ENCODE measurements at places on chromosomes 12 and 14. TPM values are rescaled to one million over a fixed set of nuclear protein-coding genes. Genes with fewer than 3 reads are reported as not detected.

DNA sequence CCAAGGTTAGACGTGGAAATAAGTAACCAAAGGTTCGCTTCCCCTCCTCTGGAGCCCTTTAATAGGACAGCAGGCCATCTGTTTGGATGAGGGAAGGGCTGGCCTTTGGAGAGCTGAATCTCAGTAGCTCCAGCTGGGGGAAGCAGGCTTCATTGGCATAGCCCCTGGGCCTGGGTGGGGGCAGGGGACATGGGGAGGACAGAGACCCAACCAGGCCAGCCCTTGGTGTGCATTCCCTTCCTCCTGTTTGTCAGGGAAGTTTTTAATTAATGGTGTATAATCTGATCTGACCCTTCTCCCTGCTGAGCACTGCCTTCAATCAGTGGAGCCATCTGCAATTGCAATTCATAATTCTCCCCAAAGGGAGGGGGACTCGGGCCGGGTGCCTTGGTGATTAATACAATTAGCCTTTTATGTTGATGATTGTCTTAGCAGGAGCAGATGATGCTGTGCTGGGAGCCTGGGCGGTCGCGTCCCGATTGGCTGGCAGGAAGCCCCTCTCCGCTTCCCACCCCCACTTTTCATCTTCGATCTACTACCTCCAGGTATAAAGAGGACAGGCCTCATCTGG, 6.4 kb downstream of the AQP6 start:
- H3K36me3 ChIP-seq: no peaks in the 10 kb centered on the region
- no peaks in the 10 kb centered on the region for H3K4me1 ChIP-seq
- no peak overlapping the region for H3K4me3 ChIP-seq

GRCh38 chr14:52125885-52126284, 57.0 kb upstream of the NID2 start:
- no peak for DNase-seq
- H3K27ac ChIP-seq: no peak overlapping the region
- H3K36me3 ChIP-seq: no peaks in the 10 kb centered on the region
- H3K4me1 ChIP-seq: peaks cover 11% of the 10 kb centered on the region
- no peak overlapping the region for H3K4me3 ChIP-seq

- H3K27me3 ChIP-seq: no peaks in the 10 kb centered on the region
- no peaks in the 10 kb centered on the region for H3K36me3 ChIP-seq
- H3K27ac ChIP-seq: no peak overlapping the region
These were observed 33.8 kb downstream of the STK38L start for GRCh38 chr12:27277846-27278260.

- H3K27ac ChIP-seq: no peak overlapping the region
- peaks cover 8% of the 10 kb centered on the region for H3K36me3 ChIP-seq
- H3K4me3 ChIP-seq: no peak overlapping the region
These were observed 39.5 kb downstream of the CLIP1 start for GRCh38 chr12:122382919-122383350.

GRCh38 chr14:31484754-31485153, 3.1 kb downstream of the GPR33 start:
- H3K4me1 ChIP-seq: peaks cover 18% of the 10 kb centered on the region
- H3K36me3 ChIP-seq: no peaks in the 10 kb centered on the region
- no peak overlapping the region for H3K27ac ChIP-seq
- DNase-seq: no peak
- H3K4me3 ChIP-seq: no peak overlapping the region

DNA sequence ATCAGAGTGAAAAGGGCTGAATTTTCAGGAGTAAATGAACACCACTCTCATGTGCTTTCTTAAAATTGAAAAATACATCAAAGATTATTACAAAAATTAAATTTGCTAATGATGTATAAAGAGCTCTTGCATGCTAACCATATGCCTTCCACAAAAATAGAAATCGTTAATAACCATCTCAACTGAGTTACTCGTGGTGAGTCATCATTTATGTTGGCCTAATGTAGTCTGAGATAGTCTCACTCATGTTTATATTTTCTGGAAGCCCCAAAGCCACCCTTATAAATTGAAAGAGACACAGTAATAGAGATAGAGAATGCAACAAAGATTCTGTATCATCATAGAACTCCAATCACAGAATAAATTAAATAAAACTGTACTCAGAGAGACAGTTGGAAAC, 131.2 kb downstream of the KCNH5 start:
- H3K4me1 ChIP-seq: no peaks in the 10 kb centered on the region
- no peaks in the 10 kb centered on the region for H3K36me3 ChIP-seq
- no peak overlapping the region for H3K27ac ChIP-seq

GRCh38 chr14:103782376-103782775, 65.0 kb downstream of the PPP1R13B start:
- H3K27ac ChIP-seq: no peak overlapping the region
- H3K36me3 ChIP-seq: peaks cover 5% of the 10 kb centered on the region
- no peaks in the 10 kb centered on the region for H3K4me1 ChIP-seq
- no peaks in the 10 kb centered on the region for H3K27me3 ChIP-seq
- DNase-seq: no peak

DNA sequence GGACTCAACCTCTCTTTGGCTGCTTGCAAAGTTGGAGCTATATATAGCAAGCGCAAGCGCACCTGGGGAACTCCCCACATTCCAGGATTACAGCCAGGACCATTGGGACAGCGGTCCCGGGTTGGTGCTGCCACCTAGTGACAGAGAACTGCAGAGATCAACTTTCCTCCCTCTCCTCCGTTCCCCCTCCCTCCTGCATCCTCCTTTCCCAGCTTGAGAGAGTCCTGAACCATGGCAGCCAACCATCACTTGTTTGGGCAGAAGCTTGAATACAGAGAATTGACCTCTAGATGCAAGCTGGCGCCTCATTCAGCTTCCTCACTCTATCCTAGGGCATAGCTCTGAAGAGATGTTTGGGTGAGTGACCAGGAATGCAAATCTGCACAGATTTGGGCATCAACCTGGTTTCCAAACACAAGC, 17.4 kb upstream of the FLVCR2 start:
- no peak overlapping the region for H3K27ac ChIP-seq
- H3K27me3 ChIP-seq: no peaks in the 10 kb centered on the region
- H3K36me3 ChIP-seq: no peaks in the 10 kb centered on the region
- peaks cover 8% of the 10 kb centered on the region for H3K4me1 ChIP-seq
- H3K4me3 ChIP-seq: no peak overlapping the region

- peaks cover 63% of the 10 kb centered on the region for H3K36me3 ChIP-seq
- no peak overlapping the region for H3K27ac ChIP-seq
- H3K4me1 ChIP-seq: no peaks in the 10 kb centered on the region
- no peaks in the 10 kb centered on the region for H3K27me3 ChIP-seq
- no peak for DNase-seq
These were observed 45.3 kb downstream of the DGLUCY start for GRCh38 chr14:91159182-91159581.

GRCh38 chr12:93098077-93098476, 169.0 kb upstream of the EEA1 start:
- H3K36me3 ChIP-seq: no peaks in the 10 kb centered on the region
- no peaks in the 10 kb centered on the region for H3K27me3 ChIP-seq
- peak; percentile 90 for DNase-seq
- no peak overlapping the region for H3K4me3 ChIP-seq
- H3K27ac ChIP-seq: no peak overlapping the region

DNA sequence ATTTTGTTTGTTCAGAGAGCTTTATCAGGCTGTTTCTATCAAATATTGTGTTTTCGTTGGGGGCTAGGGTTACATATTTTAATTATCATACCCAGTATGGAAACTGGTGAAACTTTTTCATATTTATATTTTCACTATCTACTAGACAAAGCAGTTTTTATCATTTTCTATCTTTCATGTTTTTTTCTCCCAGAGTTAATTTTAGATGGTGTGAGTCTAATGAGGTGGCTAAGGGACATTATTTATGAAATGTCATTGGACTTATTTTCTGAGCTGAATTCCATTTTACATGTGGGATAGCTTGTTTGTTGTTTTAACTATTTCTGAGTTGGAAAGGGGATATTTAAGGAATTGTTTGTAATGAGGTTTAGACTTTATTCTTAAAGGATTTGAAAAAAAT, 100.3 kb downstream of the TMTC2 start:
- H3K27me3 ChIP-seq: no peaks in the 10 kb centered on the region
- H3K36me3 ChIP-seq: no peaks in the 10 kb centered on the region
- no peak overlapping the region for H3K4me3 ChIP-seq

GRCh38 chr14:76833011-76833410, 6.8 kb downstream of the LRRC74A start:
- DNase-seq: no peak
- H3K27ac ChIP-seq: no peak overlapping the region
- H3K27me3 ChIP-seq: no peaks in the 10 kb centered on the region

DNA sequence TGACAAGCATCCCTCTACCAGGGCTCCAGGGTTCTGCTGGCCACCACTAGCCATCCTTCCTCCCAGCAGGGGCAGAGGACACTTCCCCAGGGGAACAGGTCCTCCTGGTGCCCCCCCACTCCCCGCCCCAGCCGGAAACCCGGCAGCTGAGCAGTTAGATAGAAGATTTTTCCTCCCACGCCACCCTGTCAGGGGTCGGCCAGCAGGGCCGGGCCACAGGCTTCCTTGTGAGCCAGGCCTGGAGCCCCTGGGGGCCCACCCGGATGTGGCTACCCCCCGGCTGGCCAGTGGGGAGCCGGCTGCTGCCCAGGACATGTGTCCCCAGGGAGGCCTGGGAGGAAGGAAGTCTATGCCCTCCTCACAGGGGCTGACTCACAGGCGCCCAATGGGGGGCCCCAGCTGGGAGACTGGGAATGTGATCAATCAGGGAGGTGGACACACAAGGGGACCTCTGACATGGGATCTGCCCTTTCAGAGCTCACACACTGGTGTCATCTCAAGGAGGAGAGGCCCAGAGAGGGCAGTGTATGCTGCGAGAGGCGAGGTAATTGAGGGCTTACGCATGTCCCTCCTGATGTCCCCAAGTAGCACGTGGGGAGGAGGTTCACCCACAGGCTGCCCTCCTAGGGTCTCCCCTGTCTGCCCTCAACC, 4.2 kb downstream of the SH2B3 start:
- H3K27me3 ChIP-seq: no peaks in the 10 kb centered on the region
- H3K4me1 ChIP-seq: peaks cover 70% of the 10 kb centered on the region
- H3K36me3 ChIP-seq: peaks cover 8% of the 10 kb centered on the region

DNA sequence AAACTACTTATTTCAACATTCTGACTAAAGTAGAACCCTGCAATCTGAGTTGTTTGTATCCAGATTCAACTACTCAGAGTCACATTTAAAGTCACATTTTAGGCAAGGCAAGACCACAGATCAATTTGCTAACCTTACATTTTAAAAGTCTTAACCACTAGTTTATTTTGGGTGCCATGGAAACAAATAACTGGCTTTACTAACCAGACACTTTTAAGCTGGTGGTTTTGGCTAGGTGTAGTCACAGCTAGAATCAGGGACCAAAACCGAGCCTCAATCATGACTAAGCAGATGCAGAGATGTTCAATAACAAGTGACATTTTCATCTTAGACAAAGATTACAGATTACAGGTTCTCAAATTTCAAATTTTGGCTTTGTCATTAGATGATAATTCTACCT, 115.3 kb downstream of the PDE6H start:
- H3K4me1 ChIP-seq: no peaks in the 10 kb centered on the region
- no peak overlapping the region for H3K27ac ChIP-seq
- no peak overlapping the region for H3K4me3 ChIP-seq
- DNase-seq: no peak
- no peaks in the 10 kb centered on the region for H3K36me3 ChIP-seq

- DNase-seq: no peak
- H3K36me3 ChIP-seq: no peaks in the 10 kb centered on the region
- H3K4me3 ChIP-seq: no peak overlapping the region
- no peaks in the 10 kb centered on the region for H3K4me1 ChIP-seq
These were observed 42.9 kb downstream of the CMAS start for GRCh38 chr12:22088886-22089285.

DNA sequence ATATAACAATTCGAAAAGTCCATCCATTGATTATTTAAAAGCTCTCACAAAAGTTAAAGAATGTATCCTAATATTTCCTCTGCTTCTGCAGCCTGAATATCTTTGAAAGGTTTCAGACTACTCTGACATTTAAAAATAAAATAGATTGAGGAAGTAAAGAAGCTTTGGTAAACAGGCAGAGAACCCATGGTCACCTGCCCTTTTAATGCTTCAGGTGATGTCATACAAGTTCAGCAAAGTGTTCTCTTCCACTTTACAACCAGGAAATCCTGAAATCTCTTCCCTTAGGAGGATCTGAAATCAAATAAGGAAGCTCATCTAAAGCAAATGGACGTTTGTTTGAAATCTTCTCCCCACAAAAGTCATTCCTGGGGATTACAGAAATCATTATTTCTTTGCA, 322.4 kb downstream of the PDZRN4 start:
- peak; percentile 5 for DNase-seq
- H3K27me3 ChIP-seq: no peaks in the 10 kb centered on the region
- H3K4me1 ChIP-seq: no peaks in the 10 kb centered on the region
- H3K36me3 ChIP-seq: no peaks in the 10 kb centered on the region

DNA sequence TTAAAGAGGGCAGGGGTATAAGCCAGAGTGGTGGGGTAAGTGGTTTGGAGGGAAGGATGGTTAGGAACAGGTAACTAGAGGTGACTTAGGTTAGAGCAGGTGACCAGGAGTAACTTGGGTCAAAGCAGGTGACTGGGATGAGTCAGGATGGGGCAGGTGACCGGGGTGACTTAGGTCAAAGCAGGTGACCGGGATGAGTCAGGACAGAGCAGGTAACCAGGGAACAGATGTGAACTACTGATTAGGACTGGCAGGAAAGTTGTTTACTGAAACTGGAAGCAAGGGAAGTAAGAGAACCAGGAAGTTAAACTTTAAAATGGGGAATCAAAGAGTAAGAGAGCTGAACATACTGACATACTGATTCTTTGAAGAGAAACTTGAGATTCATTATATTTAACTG, 57.4 kb downstream of the FSCB start:
- H3K27me3 ChIP-seq: no peaks in the 10 kb centered on the region
- H3K36me3 ChIP-seq: no peaks in the 10 kb centered on the region
- no peak for DNase-seq
- H3K4me1 ChIP-seq: no peaks in the 10 kb centered on the region
- no peak overlapping the region for H3K4me3 ChIP-seq
- no peak overlapping the region for H3K27ac ChIP-seq

- no peaks in the 10 kb centered on the region for H3K27me3 ChIP-seq
- no peaks in the 10 kb centered on the region for H3K4me1 ChIP-seq
- H3K36me3 ChIP-seq: no peaks in the 10 kb centered on the region
- H3K4me3 ChIP-seq: no peak overlapping the region
- no peak overlapping the region for H3K27ac ChIP-seq
These were observed 310.1 kb downstream of the ETNK1 start for GRCh38 chr12:22935090-22935489.

Gene PTPRB
- not detected for total RNA-seq

Gene TTC6
- total RNA-seq: not detected

Gene LHX5
- not detected for total RNA-seq

Gene OR6C2
- not detected for total RNA-seq

Gene SLC16A7
- 32.8 TPM for total RNA-seq

Gene ARHGEF25
- total RNA-seq: 0.15 TPM

Data from B cell (primary cell).